BJ (cell line): ENCODE measurements at places on chromosomes 3 and 15.

DNA sequence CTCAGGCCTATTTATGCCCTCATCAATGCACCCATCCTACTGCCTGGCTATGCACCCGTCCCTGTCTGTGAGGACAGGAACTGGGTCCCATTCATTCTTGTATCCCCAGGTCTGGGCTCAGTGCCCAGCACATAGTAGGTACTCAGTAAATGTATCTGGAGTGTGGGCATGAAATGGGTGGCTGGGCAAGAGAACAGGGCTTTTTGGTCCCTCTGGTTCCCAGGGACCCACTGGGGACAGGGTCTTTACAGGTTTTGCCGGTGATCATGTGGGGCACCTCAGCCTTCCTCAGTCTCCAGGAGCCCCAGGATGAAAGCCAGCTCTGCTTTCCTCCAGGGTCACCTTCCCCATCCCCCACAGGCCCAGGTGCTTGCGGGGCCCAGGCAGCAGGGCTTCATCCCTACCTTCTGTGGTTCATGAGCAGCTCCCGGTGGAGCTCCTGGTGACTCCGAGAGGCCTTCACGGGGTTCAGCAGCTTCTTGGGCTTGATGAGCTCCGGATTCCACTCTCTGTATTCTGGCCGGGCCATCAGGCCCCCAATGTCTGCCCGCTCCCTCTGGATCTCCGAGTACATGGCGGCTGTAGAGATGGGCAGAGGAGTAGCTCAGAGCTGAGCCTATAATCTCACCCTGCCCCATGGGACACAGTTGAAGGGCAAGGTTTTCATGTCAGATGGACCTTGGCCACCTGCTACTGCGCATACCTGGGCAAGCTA lies 7.7 kb downstream of the FAM107A start:
- no peak for DNase-seq

DNA sequence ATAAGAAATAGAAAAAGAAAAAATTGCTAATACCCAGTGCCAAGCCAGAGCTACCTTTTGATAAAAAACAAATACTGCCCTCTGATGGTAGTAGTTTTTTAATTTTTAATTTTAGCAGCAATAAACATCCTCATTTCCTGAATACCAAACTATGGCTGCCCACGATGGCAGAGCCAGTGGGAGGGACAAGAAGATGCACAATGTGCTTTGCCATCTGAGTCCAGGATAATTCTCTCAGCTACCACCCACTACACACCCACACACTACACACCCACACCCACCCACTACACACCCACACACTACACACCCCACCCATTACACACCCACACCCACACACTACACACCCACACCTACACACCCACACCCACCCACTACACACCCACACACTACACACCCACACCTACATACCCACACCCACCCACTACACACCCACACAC lies 17.8 kb downstream of the CEP19 start:
- DNase-seq = no peak

GRCh38 chr3:167810236-167810635 lies 74.7 kb downstream of the SERPINI1 start:
- DNase-seq = no peak

DNA sequence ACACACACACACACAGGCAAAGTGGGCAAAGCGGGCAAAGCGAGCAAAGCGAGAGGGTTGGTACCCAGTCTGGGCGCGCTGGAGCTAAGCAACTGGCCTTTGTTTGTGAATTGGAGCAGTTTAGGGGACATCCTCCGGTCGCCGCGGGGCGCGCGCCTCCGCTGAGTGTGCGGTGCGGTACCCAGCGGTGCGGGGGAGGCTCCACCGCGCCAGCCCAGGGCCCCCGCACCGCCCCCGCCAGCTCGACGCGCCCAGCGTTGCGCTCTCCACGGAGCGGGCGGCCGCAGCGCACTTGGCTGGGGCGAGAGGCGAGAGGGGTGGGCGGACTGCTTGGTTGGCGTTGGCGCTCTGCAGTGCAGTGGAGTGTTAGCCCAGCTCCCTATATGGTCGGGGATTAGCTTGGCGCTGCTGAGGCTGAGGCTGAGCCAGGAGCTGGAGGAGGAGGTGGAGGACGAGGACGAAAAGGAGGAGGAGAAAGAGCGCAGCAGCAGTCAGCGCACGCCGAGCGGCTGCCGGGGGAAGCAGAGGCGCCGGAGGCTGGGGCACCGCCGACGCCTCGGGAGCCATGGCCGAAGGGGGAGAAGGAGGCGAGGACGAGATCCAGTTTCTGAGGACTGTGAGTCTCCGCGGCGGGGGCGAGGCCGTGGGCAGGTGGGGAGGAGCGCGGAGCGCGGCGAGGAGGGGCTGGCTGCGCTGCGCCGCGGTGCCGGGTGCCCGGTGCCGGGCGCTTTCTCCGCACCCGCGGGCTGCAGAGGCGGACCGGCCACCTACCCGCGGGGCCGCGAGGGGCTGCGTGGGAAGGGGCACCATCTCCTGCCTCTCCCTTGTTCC lies at the start of gene RYR3:
RYR3 (plus strand) TSS at position 487 of the 831 bp plus-strand sequence; CDS start at position 566, 79 bp downstream.
- no peak for DNase-seq

DNA sequence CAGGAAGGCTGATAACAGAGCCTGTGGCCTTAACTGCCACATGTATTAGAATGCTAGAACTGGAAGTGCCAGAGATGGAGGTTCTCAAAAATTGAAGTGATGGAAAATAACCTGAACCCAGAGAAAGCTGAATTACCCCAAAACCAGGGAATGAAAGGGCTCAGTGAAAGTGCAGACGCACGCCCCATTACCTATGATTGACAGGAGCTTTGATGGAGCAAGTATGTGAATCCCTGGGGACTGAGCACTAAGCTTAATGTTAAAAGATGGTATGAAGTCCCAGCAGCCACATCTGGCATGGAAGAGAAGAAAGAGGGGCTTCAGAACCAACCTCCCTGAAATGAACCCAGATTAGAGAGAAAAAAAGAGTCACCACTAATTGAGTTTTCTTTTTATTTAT lies 118.4 kb upstream of the FHIT start:
- DNase-seq = no peak

- DNase-seq = no peak
Measured at GRCh38 chr15:48178648-48178931, 495 bp upstream of the MYEF2 start.
